Activated naive CD4-positive, alpha-beta T cell treated with anti-CD3 and anti-CD28 coated beads, Interleukin-2, amount 50 U/mL, for 72 hours (primary cell): ENCODE measurements at places on chromosomes 12 and 14. TPM values are rescaled to one million over a fixed set of nuclear protein-coding genes. Genes with fewer than 3 reads are reported as not detected.

DNA sequence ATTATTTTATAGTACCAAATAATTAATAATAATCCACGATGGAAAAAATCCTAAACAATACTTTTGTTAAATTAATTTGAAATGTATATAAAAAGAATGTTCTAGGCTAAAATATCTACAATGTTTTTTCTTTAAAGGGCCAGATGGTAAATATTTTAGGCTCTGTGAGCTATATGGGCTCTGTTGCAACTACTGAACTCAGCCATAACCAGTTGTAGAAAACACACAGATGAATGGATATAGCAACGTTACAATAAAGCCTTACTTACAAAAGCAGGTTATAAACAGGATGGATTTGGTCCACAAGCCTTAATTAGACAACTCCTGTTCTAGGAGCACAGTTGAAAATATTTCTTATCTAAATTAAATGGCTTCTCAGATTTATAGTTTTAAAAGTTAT lies 245.2 kb downstream of the KCNC2 start:
- DNase-seq, result no peak

DNA sequence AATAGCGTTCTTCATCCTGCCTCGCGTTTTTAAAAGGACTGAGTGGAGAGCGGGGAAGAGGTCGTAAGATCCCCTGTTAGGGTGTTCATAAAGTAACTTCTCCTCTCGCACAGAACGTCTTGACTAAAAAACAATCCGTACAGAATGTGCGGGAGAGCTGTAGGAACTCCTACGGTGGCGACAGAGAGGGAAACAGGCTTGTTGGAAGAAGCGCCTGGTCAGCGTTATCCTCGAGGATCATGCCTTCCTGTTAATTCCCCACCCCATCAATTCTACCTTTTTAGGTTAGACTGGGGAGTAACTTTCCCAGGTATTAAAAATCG lies 399 bp upstream of the WASHC4 start:
- DNase-seq, result no peak

DNA sequence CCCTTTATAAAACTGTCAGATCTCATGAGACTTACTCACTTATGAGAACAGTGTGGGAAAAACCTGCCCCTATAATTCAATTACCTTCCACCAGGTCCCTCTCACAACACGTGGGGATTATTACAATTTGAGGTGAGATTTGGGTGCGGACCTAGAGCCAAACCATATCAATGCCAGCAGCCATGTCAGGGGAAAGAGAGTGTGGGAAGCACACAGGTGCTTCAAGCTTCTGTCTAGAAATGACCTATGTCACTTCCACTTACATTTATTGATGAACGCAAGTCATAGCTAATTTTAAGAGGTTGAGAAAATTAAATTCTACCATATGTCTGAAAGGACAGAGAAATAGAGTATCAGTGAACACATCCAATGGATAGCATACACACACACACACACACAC lies 32.5 kb upstream of the E2F7 start:
- DNase-seq, result no peak

- DNase-seq, result no peak
These were observed 55.3 kb downstream of the DICER1 start for GRCh38 chr14:95101736-95102679.

DNA sequence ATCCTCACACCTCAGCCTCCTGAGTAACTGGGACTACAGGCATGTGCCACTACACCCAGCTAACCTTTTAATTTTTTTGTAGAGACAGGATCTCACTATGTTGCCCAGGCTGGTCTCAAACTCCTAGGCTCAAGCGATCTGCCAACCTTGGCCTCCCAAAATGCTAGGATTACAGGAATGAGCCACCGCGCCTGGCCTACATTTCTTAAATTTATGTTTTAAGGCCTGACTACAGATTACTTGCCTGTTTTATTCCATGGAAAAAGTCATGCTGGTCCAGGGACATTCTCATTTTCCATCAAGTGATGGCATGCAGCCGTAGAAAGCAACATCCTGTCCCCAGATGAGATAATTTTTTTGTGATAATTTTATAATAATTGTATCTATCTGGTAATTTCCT lies 6.1 kb downstream of the CD9 start:
- DNase-seq, result no peak

DIO2 gene
- 0.21 TPM for total RNA-seq

SLC17A8 gene
- not detected for total RNA-seq

DNA sequence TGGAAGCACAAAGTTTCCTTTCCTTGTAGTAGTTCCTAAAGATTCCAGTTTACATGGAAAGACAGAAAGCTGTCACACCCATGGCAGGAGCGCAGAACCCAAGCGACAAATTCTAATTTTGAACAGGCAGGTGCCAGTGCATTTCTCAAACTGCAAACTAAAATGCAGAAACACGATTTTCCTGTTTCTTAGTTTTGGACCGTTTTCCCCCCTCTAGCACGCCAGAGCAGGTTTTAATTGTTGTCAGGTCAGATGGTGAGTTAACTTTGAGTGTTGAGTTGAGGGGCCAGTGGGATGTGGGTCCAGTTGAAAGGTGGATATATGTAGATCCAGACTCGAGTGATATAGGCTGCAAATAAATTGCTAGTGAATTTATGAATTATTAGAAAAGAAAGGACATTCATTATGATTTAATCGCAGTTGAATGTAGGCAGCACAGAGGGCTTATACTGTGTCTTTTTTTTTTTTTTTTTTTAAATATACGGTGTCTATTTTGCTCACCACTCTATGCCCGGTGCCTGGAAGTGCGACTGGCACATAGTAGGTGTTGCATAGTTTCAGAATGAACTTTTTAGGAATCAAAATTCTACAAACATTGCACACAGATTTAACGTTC lies 909 bp upstream of the ETFBKMT start:
- DNase-seq, result no peak

NYNRIN gene
- total RNA-seq, result 0.02 TPM

MNAT1 gene
- total RNA-seq, result 11.8 TPM

EID3 gene
- total RNA-seq, result 8.2 TPM

- DNase-seq, result no peak
These were observed 774.0 kb upstream of the NOVA1 start for GRCh38 chr14:27371868-27372267.

DNA sequence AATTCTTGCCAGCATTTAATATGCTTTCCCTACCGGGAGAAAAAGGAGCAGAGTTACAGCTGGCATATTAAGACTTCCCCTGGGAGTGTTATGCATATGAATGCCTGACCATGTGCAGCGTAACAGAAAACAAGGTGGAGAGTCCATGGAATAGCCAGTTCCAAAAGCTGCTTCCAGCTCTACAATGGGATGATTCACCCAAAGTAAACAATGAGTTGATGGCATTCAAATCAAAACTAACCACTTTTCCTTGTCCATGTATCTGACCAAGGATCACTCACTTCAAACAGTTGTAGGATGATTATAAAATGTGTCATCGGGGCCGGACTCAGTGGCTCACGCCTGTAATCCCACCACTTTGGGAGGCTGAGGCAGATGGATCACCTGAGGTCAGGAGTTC lies 48.1 kb upstream of the BICDL1 start:
- no peak for DNase-seq

NOVA1 gene
- not detected for total RNA-seq

NRL gene
- total RNA-seq, result 4.8 TPM

ANKRD33 gene
- total RNA-seq, result not detected

- no peak for DNase-seq
These were observed 16.1 kb downstream of the VRTN start for GRCh38 chr14:74364271-74364880.

DNA sequence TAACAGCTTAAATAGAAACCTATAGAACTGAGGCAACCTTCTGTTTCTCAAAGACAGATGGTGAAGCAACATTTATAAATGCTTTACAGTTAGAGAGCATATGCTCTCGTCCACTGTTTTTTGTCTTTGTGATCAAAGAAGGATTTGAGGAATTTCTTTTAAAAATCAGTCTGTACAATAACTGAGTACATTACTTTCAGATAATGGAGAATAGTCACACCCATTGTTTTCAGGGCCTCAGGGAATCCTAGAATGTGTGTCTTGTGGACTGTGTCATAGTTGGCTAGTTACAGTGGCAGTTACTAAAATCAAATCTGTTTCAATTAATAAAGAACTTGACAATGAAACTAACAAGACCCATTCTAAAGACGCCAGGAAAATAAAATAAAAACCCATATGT lies 107.9 kb downstream of the PRKCH start:
- no peak for DNase-seq

GRCh38 chr12:95882873-95883272 lies 24.1 kb downstream of the SNRPF start:
- no peak for DNase-seq
